Epithelial cell of proximal tubule (primary cell): ENCODE measurements at places on chromosomes 3 and 15. TPM values are rescaled to one million over a fixed set of nuclear protein-coding genes. Genes with fewer than 3 reads are reported as not detected.

DNA sequence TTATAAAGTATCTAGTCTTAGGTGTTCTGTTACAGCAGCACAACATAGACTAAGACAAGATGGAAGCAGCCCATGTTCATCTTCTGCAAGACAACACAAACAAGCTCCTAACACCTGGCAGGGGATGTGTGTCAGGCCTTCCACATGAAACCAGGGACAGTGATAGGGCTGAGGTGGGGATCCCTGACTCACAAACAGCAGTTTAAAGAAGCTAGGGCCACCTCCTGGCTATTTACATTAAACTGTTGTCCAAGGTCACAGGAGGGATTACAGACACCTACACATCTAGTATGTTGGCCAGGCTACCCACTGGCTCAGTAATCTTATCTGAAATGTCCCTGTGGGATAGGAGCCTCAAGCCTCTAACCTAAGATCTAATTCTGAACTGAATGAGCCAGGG, 211.3 kb downstream of the MINAR1 start:
- no peak for DNase-seq

The FRMD5 gene
- 3.0 TPM in 2 replicates for total RNA-seq

The ST8SIA2 gene
- total RNA-seq: 5.6 and 6.3 TPM in 2 replicates

GRCh38 chr15:87496109-87496508, 760.4 kb downstream of the NTRK3 start:
- no peak for DNase-seq

DNA sequence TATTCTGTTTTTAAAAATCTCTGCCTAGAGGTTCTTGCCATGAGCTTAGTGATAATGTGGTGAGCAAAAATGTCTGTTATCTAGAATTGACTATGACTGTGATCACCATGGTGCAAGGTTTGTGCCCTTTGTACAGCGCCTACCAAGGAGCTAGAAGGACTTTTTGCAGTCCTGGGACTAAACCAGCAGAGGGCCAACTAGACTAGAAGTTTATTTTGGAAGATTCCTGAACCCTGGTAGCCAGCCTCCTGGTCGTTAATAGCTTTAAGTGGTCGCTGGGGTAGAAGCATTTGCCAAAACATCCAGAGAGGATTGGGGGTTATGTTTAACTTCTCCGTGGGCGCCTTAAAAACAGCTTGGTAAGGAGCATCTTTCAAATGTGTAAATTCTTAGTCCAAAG, 7.8 kb downstream of the SCG5 start:
- DNase-seq: no peak

The SYNPR gene
- not detected in 2 replicates for total RNA-seq

GRCh38 chr3:64743156-64743886, 55.5 kb upstream of the ADAMTS9 start:
- no peak for DNase-seq

- no peak for DNase-seq
Measured at GRCh38 chr3:189317911-189318310, 146.1 kb downstream of the TPRG1 start.

The OXTR gene
- total RNA-seq: 5.9 and 8.4 TPM in 2 replicates

GRCh38 chr3:16871915-16872842, 12.6 kb upstream of the PLCL2 start:
- no peak for DNase-seq

The FANCD2OS gene
- not detected in 2 replicates for total RNA-seq

DNA sequence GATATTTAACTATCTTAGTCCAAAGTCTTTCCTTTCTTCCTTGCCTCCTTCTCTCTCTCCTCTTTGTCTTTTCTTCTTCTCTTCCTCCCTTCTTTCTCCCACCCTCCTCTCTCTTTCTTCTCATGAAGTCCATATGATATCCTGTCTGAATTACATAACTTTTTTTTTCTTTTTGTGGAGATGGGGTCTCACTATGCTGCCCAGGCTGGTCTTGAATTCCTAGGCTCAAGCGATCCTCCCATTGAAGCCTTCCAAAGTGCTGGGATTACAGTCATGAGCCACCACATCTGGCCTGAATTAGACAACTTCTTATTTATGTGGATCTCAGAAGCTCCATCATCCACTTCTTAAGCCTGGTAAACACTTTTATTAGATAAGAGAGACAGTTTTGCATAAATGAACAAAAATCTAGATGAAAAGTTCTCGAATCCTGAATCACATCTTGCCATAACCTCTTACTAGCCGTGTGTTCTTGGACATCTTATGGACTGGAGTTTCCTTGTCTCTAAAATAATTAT, 206.5 kb downstream of the LPP start:
- no peak for DNase-seq

The HIGD1A gene
- total RNA-seq: 246 and 247 TPM in 2 replicates

- no peak for DNase-seq
Measured at GRCh38 chr3:42739401-42740158, 33.5 kb downstream of the CCDC13 start.

The SH3BP5 gene
- total RNA-seq: 6.7 and 7.7 TPM in 2 replicates

DNA sequence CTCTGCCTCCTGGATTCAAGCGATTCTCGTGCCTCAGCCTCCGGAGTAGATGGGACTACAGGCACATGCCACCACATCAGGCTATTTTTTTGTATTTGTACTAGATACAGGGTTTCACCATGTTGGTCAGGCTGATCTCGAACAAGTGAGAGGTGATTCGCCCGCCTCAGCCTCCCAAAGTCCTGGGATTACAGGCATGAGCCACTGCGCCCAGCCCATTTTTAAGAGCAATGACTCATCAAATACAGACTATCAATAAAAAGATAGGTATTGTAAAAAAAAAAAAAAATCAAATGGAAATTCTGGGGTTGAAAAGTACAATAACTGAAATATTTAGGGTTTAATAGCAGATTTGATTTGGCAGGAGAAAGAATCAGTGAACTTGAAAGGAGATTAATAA, 129.0 kb downstream of the TJP1 start:
- DNase-seq: no peak

The RPL29 gene
- total RNA-seq: 1,795 and 2,087 TPM in 2 replicates

GRCh38 chr3:126870608-126871210, 112.2 kb upstream of the PLXNA1 start:
- no peak for DNase-seq

- DNase-seq: no peak
Measured at GRCh38 chr15:36784098-36784670, 204.8 kb downstream of the CDIN1 start.

DNA sequence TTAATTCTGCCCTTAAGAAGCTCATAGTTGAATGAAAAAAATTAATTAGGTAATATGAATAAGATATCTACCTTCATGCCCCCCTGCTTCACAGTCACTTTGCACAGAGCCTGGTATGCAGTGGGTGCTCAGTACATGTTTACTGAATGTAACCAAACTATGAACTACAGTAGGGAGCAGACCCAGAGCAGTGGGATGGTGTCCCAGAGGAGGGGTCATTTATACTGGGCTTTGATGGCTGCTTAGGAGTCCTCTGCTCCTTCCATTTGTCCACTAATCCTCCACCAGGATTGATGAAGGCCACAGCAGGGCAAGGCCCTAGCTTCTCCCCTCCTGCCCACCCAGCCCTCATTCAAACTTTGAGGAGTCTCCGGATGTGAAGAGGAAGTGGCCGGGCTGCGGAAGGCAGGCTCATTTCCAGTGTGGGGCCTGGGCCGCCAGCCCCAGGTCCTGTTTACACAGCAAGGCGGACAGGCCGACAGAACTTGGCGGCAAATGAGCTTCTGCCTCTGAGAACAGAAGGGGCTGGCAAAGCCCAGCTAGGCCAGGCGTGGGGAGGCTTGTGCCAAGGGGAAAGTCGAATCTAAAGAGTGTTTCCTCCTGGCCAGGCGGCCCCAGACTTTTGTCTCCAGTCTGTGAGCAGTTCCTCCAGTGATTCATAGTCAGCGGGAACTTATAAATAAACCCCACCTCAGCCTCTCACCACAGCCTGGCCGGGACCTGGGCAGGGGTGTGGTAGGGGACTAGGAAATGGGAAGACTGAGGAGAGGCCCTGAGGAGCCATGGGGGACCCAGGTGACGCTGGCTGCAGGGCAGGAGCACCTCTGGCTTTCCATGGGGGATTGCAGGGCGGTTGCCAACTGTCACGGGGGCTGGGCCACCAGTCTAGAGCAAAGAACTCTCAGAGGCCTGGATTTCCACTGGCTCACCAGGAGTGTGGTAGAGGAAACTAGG, 51.6 kb upstream of the LCTL start:
- no peak for DNase-seq

DNA sequence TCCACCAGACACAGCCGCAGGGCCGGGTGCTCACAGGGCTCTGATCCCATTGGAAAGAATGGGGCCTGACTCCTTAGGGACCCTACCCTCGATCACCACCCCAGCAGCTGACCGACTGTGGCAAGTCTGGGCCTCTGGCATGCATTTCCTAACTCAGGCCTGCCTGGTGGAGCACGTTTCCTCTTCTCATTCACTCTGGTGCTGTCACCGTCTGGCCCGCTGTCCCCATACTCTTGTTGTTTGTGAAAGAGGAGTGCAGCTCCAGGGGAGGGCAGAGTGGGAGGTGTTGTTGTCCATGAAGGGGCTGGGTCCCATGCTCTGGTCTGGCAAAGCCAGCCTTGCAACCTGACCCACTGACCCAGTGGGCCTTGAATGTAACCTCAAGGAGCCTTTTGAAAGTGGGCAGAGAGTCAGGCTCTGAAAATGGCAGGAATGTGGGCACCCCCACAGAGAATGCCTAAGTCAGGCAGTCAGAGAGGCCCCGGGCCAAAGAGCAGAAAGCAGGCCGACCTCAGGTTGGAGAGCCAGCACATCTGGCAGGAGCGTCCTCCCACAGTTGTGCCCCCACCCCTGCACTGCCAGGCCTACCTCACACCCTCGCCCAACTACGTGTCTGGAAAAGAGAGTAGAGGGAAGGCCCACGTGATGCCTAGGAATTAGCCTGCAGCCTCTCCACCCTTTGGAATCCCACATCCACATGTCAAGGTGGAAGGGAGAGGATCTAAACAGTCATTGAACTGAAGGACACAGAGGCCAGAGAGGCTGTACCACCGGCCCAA, 10.9 kb downstream of the SEMA7A start:
- peak; percentile 75 for DNase-seq
